ENCODE measurements at places on chromosomes 16 and 17.
A peak's percentile ranks its signal among the peaks of the same experiment; 100 is the strongest.

GRCh38 chr17:49887086-49887743, 39.3 kb upstream of the TAC4 start:
- no peak for DNase-seq

- DNase-seq, result peak; percentile 98
Observed at GRCh38 chr16:72877374-72878028, 170.4 kb downstream of the ZFHX3 start.

GRCh38 chr17:20955427-20956323, 87.1 kb downstream of the USP22 start:
- peak; percentile 12 for DNase-seq

DNA sequence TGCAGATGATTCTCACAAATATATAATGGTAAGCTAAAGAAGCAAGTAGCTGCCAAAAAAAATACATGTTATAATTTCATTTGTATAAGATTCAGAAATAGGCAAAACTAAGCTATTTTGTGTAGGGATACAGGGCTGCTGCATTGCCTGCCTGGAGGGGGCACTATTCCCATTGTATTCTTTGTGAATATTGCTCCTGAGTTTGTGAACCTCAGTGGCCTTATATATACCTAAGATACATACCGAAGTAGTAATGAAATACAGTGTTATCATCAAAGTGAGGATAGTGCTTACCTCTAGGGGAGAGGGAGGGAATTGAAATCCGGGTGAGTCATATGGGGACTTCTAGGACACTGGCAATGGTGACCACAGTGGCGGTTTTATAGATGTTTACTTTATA, 53.5 kb downstream of the C17orf58 start:
- peak; percentile 42 for DNase-seq

- DNase-seq, result no peak
Observed at GRCh38 chr17:70394473-70395232, 225.3 kb downstream of the KCNJ2 start.

DNA sequence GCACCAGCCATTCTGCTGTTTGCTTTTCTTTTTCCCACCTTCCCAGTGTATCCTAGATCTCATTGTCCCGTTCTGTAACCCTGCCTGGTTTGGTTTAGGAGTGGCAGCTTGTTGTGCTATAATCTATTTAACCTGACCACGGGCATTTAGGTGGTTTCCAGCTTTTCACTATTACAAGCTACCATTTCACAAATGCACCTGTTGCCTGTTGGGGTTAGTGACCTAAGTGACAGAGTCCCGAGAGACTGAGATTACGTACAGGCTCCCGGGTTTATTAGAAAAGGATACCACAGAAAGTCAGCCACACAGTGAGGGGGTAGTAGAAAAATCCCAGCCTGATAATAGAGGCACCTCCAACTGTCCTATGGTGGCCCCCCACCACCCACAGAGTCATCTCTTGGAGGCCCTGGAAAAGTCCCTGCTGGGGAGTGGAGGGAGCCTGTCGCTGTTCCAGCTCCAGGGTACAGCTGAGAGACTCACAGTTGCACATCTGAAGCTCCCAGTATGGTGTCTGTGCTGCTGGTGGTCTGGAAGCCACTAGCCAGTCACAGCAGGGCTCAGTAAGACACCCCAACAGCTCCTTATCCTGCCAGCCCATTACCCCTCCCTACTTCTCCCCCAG, 21.2 kb downstream of the CLEC16A start:
- DNase-seq, result no peak

GRCh38 chr16:48295488-48296281, 48.3 kb upstream of the ABCC11 start:
- DNase-seq, result no peak

DNA sequence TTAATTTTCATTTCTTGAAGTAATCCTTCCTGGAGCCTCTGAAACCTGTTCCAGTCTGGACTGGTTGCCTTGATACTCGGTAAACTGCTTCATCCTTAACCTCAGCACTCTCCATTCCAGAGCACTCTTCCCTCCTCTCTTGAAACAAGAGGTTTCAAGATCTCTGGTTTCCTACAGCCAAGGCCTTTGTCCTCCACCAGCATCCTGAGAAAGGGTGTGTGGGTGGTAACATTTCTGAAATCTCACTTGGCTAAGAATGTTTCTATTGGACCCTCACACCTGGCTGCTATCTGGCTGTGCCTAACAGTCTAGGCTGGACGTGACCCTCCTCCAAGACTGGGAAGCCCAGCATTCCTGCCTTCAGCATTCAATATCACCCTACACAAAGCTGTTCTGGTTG, 99.7 kb downstream of the CYTH1 start:
- DNase-seq, result no peak

DNA sequence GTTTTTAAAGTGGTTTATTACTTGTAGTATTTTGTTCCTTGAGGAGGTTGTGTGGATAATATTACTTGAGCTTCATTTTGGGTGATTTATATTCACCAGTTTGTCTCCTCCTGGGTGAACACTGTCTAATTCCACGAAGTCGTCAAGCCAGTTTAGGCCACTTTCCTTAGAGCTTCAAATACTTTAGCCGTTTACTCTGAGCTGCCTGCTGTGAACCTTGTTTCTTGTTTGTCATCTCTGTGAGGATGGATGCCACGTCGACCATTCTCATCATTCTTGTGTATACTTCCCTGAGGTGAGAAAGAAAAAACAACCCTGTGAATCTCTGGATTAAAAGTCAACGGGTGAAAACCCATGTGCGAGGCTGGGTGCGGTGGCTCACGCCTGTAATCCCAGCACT, 9.0 kb downstream of the KRT24 start:
- DNase-seq, result no peak

DNA sequence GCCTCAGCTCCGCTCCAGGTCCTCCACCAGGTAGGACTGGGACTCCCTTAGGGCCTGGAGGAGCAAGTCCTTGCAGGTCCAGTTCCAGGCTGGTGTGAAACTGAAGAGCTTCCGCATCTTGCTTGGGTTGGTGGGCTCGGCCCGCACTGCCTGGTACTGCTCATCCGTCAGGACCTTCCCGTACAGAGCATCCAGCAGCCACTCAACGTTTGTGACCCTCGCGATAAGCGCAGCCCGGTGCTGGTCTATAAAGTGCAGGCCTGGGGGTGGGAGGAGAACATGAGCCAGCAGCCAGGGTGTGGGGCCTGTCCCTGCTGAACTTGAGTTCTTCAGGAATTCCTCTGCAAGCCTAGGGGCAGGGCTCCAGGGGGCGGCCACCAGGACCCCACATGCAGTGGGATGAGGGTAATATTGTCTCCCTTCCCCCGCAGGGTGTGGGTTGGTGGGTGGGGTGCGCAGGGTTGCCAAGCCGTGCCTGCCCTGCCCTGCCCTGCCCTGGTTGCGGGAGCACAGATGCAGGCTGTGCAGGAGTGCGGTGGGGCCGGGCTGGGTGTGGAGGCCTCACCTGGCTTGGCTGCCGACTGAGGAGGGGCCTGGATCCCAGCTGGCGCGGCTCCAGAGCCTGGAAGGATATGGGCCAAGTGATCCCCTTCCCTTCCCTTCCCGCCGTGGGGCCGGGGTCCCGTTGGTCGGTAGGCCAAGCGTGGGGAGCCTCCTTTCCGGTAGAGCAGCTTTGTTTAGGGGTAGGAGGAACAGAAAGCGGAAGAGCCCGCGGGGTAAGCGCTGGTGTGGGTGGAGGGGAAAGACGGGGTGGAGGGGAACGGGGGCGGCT, 762 bp downstream of the PYCARD start:
- no peak for DNase-seq

DNA sequence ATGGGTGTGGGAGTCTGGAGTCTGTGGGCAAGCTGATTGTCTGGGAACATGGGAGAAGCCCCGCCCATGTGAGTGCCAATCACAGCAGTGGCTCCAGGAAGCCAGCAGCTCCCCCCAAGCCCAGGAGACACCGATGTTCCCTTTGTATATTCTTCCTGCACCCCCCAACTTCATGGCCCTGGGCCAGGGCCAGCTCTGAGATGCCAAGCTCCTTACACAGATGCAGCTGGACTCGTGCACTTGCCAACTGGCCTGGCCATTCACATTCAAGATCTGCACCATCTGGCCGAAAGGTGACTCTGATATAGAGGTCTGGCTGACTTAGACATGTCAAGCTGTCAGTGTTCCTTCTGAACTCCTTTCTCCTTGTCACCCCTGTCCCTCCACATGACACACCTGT, 50.5 kb downstream of the CACNG5 start:
- no peak for DNase-seq

GRCh38 chr16:50272111-50272571, 5.8 kb downstream of the ADCY7 start:
- DNase-seq, result peak; percentile 83

DNA sequence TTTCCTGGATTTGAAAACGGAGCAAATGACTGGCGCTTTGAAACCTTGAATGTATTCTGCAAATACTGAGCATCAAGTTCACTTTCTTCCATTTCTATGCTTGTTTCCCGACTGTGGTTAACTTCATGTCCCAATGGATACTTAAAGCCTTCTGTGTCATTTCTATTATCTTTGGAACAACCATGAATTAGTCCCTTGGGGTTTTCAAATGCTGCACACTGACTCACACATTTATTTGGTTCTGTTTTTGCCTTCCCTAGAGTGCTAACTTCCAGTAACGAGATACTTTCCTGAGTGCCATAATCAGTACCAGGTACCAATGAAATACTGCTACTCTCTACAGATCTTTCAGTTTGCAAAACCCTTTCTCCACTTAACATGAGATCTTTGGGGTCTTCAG, 32.3 kb downstream of the BRCA1 start:
- DNase-seq, result no peak

GRCh38 chr17:11366272-11366850, 125.3 kb downstream of the SHISA6 start:
- DNase-seq, result no peak

GRCh38 chr17:39663688-39664580, 1.2 kb upstream of the TCAP start:
- peak; percentile 23 for DNase-seq

GRCh38 chr16:11128211-11129141, 127.5 kb downstream of the SOCS1 start:
- DNase-seq, result peak; percentile 62

- no peak for DNase-seq
Observed at GRCh38 chr16:67342616-67343015, 16.0 kb downstream of the LRRC36 start.

- peak; percentile 50 for DNase-seq
Observed at GRCh38 chr17:31339906-31340661, 18.7 kb upstream of the EVI2A start.

DNA sequence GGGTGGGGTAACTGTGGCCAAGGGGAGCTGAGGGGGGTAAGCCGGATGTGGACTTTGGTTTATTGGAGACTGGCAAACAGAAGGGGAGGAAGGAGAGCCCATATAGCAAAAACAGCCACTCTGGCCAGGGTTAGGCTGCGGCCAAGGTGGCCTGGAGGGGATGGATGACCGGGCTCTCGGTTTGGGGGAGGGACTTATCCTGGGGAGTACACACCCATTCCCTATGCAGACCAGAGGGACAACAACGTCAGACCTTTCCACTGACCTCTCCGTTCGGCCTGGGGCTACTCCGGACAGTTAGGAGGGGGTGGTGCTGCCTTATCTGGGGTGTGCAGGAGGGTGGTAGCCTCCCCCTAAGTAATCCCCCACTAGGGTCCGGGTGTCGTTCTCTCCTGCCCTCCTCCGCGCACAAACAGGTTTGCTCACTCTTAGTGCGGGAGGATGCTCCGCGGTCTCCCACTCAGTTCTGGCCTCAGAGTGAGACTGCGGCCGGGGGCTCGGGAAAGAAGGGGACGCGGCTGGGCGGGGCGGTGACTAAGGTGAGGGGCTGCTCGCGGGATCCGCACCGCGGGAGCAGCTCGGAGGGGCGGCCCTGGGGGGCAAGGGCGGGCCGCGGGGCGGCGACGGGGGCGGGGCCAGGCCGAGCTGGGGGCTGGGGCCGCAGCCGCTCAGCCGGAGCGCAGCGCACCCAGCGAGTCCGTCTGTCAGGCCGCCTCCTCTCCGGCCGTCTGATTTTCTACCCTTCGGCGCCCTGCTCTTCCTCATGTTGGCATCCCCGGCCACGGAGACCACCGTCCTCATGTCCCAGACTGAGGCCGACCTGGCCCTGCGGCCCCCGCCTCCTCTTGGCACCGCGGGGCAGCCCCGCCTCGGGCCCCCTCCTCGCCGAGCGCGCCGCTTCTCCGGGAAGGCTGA, at the start of gene WNK4:
TSS of gene WNK4 (plus strand) at position 675 of the 915 bp plus-strand sequence. CDS start at position 764, 89 bp downstream.
- DNase-seq, result peak; percentile 87

DNA sequence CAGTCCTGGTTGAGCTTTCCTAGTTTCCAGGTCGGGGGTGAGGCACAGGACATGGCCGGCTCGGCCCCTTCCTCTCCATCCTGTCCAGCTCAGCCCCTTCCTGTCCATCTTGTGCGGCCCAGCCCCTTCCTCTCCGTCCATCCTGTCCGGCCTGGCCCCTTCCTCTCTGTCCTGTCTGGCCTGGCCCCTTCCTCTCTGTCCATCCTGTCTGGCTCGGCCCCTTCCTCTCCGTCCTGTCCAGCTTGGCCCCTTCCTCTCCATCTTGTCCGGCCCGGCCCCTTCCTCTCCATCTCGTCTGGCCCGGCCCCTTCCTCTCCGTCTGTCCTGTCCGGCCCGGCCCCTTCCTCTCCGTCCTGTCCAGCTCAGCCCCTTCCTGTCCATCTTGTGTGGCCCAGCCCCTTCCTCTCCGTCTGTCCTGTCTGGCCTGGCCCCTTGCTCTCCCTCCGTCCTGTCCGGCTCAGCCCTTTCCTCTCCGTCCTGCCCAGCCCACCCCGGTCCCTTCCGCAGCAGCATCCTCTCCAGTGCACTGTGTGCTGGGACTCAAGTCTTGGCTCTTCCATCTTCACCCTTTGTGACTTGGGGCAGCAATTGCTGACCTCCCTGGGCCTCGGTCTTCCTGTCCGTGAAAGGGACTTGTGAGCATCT, 5.5 kb upstream of the ZNF750 start:
- no peak for DNase-seq

DNA sequence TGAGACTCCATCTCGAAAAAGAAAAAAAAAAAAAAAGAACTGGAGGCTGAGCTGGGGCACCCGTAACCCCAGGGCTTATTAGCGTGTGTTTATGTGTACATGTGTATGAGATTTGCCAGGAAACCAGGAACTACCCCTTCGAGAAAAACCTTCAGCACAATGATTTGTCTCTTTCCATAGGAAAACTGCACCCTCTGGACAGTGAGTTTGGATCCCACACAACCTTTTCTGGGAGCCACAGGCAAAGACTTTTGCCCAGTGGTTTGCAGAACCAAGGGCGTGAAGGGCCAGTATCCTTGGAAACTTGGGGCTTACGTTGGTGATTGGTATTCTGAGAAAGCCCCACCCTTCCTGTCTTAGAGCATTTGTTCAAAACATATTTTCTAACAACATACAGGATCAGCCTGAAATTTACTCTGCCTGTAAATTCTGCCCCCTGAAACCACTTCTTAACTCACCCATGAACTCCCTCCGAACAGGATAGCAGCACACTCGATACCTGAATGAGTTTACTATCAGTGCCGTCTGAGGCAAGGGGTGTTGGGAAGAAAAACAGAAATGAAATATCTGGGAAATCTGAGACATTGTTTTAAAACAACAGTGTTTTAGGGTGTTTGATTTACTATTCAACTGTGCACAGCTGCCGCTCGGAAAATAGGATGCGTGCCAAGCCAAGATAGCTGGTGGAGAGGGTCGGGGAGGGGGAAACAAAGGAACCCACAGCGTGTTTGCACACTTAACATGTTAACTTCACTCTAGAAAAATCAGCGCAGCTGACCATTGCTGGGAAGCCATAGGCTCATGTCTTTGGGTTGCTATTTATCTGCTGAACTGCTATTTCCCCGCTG, 40.2 kb upstream of the MAF start:
- no peak for DNase-seq

All from ELR (cell line).